GM23338 (cell line): ENCODE measurements at places on chromosomes 4 and X. TPM values are rescaled to one million over a fixed set of nuclear protein-coding genes. Genes with fewer than 3 reads are reported as not detected.
A peak's percentile ranks its signal among the peaks of the same experiment; 100 is the strongest.

- H3K4me1 ChIP-seq = no peaks in the 10 kb centered on the region
- H3K4me3 ChIP-seq = no peak overlapping the region
- no peaks in the 10 kb centered on the region for H3K27me3 ChIP-seq
Observed at GRCh38 chrX:96446524-96446923, 238.1 kb upstream of the DIAPH2 start.

DNA sequence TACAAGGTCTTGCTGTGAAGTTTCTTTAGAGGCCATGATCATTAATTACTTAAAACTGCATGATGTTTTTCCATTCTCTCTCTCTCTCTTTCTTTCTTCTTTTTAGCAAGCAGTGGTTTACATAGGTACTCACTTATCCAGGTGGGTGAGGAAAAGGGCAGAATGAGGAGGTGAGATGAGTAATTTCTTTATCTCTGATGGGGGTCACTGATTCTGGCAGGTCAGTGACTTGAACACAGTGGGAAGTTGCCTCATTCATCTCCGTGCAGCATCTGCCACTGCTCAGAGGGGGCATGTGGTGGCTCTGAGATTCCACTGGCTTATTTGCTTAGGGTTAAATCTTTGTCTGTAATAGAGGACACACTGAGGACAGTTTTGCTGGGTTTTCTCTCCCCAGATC, 62.6 kb downstream of the FAM114A1 start:
- no peaks in the 10 kb centered on the region for H3K27me3 ChIP-seq
- no peaks in the 10 kb centered on the region for H3K4me1 ChIP-seq
- H3K4me3 ChIP-seq = no peak overlapping the region
- no peak for DNase-seq
- H3K36me3 ChIP-seq = no peaks in the 10 kb centered on the region; the same call in 1 of the 2 replicates
- H3K27ac ChIP-seq = no peak overlapping the region

DNA sequence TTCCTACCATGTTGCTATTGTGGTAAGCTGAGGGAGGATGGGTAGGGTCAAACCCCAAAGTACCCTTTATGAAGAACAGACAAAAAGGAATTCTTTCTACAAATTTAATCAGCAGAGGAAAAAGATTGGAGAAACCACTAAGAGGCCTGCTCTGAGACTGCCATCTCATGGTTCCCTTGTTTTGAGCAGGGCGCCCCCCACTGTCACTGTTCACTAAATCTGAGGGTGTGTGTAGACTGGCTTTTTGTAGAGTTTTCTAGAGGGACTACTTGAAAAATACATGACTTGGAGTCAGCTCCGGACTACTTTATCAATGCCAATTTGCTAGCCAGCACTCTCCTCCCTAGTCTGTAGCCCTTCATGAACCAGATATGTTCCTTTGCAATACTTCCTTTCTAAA, 324.8 kb downstream of the FRMPD4 start:
- no peaks in the 10 kb centered on the region for H3K4me1 ChIP-seq
- H3K36me3 ChIP-seq = no peaks in the 10 kb centered on the region
- no peaks in the 10 kb centered on the region for H3K27me3 ChIP-seq
- no peak overlapping the region for H3K27ac ChIP-seq
- no peak overlapping the region for H3K4me3 ChIP-seq

GRCh38 chr4:12778191-12778590, 705.9 kb downstream of the RAB28 start:
- H3K4me3 ChIP-seq = no peak overlapping the region
- H3K27me3 ChIP-seq = no peaks in the 10 kb centered on the region
- no peaks in the 10 kb centered on the region for H3K36me3 ChIP-seq

- no peak overlapping the region for H3K27ac ChIP-seq
- no peak overlapping the region for H3K4me3 ChIP-seq
- H3K4me1 ChIP-seq = no peaks in the 10 kb centered on the region
Observed at GRCh38 chrX:68721546-68721945, 74.1 kb downstream of the STARD8 start.

DNA sequence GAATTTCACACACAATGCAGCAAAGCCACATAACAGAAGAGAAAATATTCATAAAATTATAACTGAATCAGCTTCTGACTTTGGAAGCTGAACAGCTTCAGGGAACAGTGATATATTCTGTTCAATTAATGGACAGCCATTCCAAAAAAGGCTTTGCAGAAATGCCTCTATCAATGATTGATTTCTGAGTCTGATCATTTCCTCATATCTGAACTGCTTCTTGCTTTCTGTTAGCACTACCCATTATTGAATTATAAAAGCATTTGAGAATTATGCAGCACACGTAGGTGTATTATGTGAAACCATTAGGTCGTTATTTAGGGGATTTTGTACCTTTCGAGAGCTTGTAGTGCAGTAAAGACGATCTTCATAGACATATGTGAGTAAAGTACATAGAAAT, 159.6 kb downstream of the STIM2 start:
- DNase-seq = no peak
- H3K4me1 ChIP-seq = peaks cover 9% of the 10 kb centered on the region
- no peak overlapping the region for H3K4me3 ChIP-seq
- no peaks in the 10 kb centered on the region for H3K27me3 ChIP-seq

DNA sequence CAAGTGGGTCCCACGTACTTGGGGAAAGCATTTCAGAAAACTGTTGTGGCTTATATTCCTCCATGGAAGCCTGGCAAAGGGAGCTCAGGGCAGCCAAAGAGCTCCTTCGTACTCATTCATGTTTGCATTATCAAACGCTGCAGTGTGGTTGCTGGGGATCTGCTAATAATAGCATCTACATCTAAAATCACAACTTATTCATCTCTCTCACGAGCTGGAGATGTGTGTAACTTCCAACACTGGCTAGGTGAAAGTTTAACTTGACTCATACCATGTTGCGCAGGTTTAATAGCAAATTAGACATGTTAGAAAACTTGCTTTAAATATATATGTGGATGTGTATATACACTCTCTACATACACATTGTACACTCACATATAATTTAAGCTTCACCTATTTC, 415.1 kb downstream of the AFF2 start:
- DNase-seq = no peak
- no peaks in the 10 kb centered on the region for H3K4me1 ChIP-seq
- no peaks in the 10 kb centered on the region for H3K27me3 ChIP-seq
- no peak overlapping the region for H3K27ac ChIP-seq

GRCh38 chrX:133670383-133670782, 255.1 kb upstream of the GPC4 start:
- H3K27me3 ChIP-seq = no peaks in the 10 kb centered on the region
- peaks cover 10% of the 10 kb centered on the region for H3K4me1 ChIP-seq
- H3K4me3 ChIP-seq = no peak overlapping the region
- no peak overlapping the region for H3K27ac ChIP-seq
- peak; percentile 59 for DNase-seq

DNA sequence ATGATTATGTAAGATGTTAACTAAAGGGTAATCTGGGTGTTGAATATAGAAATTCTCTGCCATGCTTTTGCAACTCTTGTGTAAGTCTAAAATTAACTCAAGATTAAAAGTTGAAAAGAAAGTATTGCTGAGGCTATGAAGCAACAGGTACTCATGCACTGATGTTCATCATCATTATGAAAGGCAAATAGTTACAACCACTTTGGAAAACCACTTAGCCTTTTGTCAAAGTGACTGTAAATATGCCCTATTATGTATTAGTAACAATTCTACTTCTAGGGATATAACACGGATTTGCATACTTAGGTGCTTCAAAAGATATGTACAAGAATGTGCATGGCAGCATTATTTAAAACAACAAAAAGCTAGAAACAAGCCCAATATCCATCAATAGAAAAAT, 227.8 kb upstream of the CXXC4 start:
- no peaks in the 10 kb centered on the region for H3K36me3 ChIP-seq
- H3K4me1 ChIP-seq = no peaks in the 10 kb centered on the region
- no peak for DNase-seq

DNA sequence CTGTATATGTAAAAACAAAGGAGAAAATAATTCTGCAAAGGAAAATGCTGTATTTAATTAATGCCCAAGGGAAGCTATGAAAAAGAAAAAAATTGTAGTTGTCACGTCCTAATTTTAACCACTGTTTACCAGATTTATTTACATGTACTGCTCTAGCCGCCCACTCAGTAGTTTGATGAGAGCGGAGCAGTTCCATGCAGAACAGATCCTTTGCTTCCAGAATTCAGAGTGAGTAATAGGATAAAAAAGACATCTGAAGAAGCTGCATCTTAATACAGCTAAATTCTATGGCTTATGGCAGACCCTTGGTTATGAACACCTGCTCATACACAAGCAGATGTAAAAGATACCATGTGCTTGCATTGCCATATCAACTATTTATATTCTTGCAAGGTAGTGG, 287.0 kb downstream of the GASK1B start:
- no peaks in the 10 kb centered on the region for H3K36me3 ChIP-seq
- no peak overlapping the region for H3K27ac ChIP-seq
- DNase-seq = no peak
- H3K4me3 ChIP-seq = no peak overlapping the region
- H3K27me3 ChIP-seq = no peaks in the 10 kb centered on the region

GRCh38 chrX:119871245-119871598, 311 bp downstream of the RNF113A start:
- no peak for DNase-seq
- no peaks in the 10 kb centered on the region for H3K27me3 ChIP-seq
- H3K4me1 ChIP-seq = no peaks in the 10 kb centered on the region
- H3K27ac ChIP-seq = peak overlapping the region; percentile 92; the same call in 1 of the 2 replicates
- peak overlapping the region; percentile 78 for H3K4me3 ChIP-seq

DNA sequence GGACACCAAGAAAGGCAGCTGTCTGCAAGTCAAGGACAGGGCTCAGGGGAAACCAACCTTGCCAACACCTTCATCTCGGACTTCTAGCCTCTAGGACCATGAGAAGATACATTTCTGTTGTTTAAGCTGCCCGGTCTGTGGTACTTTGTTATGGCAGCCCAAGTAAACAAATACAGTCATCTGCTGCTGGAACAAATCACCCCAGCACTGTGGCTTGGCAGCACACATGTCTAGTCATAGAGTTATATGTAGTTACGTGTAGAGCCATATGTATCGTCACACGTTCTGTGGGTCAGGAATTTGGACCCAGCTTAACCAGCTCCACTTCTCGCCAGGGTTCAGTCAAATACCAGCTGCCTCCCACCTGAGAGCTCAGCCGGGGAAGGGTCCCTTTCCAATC, 2.5 kb downstream of the HTT-AS start:
- H3K4me3 ChIP-seq = no peak overlapping the region
- no peaks in the 10 kb centered on the region for H3K27me3 ChIP-seq
- H3K4me1 ChIP-seq = peaks cover 12% of the 10 kb centered on the region
- no peaks in the 10 kb centered on the region for H3K36me3 ChIP-seq

- H3K27me3 ChIP-seq = no peaks in the 10 kb centered on the region
- peaks cover 1% of the 10 kb centered on the region; the same call in 1 of the 2 replicates for H3K36me3 ChIP-seq
- H3K4me1 ChIP-seq = no peaks in the 10 kb centered on the region
- DNase-seq = no peak
Observed at GRCh38 chr4:83272900-83273299, 11.7 kb downstream of the COQ2 start.

- H3K4me1 ChIP-seq = no peaks in the 10 kb centered on the region
- DNase-seq = no peak
- H3K27ac ChIP-seq = no peak overlapping the region
- H3K4me3 ChIP-seq = no peak overlapping the region
- H3K27me3 ChIP-seq = no peaks in the 10 kb centered on the region
Observed at GRCh38 chrX:116213262-116213661, 42.7 kb downstream of the AGTR2 start.

DNA sequence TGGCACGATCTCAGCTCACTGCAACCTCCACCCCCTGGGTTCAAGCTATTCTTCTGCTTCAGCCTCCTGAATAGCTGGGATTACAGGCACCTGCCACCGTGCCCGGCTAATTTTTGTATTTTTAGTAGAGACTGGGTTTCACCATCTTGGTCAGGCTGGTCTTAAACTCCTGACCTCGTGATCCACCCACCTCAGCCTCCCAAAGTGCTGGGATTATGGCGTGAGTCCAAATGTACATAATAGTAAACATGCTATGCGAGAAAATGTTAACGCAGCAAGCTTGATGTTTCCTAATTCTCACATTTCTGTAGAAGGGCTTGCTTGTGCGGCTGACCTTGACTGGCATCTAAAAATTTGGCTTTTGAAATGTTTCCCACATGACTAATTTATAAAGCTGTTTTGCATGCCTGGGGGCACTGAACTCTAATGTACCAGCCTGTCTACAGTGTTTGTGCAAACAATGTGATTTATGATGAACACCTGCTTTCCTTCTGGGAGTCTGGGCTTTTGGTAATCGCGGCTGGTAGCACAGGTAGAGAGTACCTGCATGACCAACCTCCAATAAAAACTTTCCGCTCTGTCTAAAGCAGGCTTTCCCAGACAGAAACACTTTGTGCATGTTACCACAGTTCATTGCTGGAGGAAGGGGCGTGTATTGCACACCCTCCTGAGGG, 216.8 kb downstream of the IL15 start:
- H3K27me3 ChIP-seq = no peaks in the 10 kb centered on the region
- peaks cover 12% of the 10 kb centered on the region; the same call in 1 of the 2 replicates for H3K36me3 ChIP-seq
- no peak for DNase-seq
- no peak overlapping the region for H3K27ac ChIP-seq

DNA sequence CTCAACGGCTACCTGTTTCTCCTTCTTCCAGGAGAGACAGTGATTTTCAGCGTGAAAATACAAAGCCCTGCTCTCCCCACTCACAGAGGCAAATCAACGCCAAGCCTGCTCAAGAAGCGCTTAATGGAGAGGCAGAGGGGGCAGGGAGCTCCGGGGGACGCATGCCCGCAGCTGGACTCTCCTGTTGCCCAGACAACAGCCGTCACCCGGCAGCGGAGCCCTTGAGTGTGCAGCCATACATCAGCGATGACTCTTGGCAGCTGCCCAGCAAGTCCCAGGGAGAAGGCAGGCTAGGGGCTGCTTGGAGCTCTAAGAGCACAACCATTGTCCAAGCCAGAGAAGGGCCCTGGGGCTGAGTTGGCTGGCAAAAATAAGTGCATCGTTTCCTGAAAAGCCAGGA, 71.0 kb upstream of the AFAP1 start:
- DNase-seq = no peak
- no peaks in the 10 kb centered on the region for H3K27me3 ChIP-seq
- no peaks in the 10 kb centered on the region for H3K4me1 ChIP-seq
- no peak overlapping the region for H3K27ac ChIP-seq
- H3K4me3 ChIP-seq = no peak overlapping the region
- no peaks in the 10 kb centered on the region for H3K36me3 ChIP-seq

GRCh38 chr4:182228991-182229577, 14.1 kb upstream of the TENM3 start:
- H3K27me3 ChIP-seq = no peaks in the 10 kb centered on the region
- no peak overlapping the region for H3K4me3 ChIP-seq
- H3K27ac ChIP-seq = no peak overlapping the region
- no peaks in the 10 kb centered on the region for H3K36me3 ChIP-seq
- H3K4me1 ChIP-seq = no peaks in the 10 kb centered on the region

DNA sequence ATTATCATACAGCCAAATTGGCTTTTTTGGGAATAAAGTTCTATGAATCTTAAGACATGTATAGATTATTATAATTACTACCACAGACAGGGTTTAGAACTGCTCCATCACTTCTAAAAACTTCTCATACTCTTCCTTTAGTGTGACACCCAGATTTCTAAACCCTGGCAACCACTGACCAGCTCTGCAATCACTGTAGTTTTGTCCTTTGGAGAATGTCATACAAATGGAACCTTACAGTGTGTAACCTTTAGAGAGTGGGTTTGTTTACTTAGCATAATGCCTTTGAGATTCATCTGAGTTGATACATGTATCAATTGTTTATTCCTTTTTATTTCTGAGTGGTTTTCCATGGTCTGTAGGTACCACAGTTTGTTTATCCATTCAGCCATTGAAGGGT, 95.0 kb downstream of the TMEM164 start:
- no peak for DNase-seq
- H3K27me3 ChIP-seq = no peaks in the 10 kb centered on the region
- H3K4me1 ChIP-seq = no peaks in the 10 kb centered on the region
- H3K36me3 ChIP-seq = no peaks in the 10 kb centered on the region
- no peak overlapping the region for H3K27ac ChIP-seq

Gene RRH
- total RNA-seq = not detected in 2 replicates

Gene SORBS2
- 17.8 and 24.6 TPM in 2 replicates for total RNA-seq

Gene CENPE
- total RNA-seq = 25.2 and 42.2 TPM in 2 replicates

Gene EGF
- 1.9 and 3.0 TPM in 2 replicates for total RNA-seq

Gene NPY1R
- 7.4 and 10.9 TPM in 2 replicates for total RNA-seq

Gene EMCN
- not detected in 2 replicates for total RNA-seq

Gene GC
- 0.21 TPM in 1 of 2 replicates, not detected in the other for total RNA-seq

Gene ZNF674
- 5.5 and 5.8 TPM in 2 replicates for total RNA-seq
